GM12892 (cell line): ENCODE measurements at places on chromosomes 5 and 9.

GRCh38 chr5:174717826-174718455 is 6.4 kb upstream of the MSX2 start:
- no peak for DNase-seq

- DNase-seq = no peak
Observed at GRCh38 chr5:171946000-171946781, 60.2 kb downstream of the FBXW11 start.

DNA sequence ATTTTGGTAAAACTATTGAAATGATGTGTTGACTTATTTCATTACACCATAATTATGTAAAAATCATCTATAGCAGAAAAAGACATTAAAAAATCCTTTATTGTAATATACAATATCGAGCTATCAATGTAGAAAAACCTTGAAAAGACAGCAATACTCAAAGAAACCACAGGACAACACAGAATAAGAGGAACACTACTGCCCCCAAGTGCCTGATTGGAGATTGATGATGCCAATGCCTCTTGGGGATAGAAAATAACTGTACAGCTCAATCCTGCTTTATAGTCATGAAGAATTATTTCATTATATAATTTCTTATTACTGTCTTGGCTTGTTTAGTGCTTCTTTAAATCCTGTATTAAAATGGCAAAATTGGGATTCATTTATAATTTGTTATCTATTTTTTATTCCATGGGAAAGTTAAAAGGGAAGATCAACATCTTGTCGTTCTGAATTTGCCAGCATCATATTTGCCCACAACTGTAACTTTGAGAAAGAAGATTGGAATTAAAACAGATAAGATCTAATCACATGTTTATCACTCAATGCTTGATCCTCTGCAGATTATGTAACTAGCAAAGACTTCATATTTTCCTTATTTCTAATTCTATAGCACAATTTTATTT is 337.5 kb downstream of the CDH9 start:
- DNase-seq = no peak

DNA sequence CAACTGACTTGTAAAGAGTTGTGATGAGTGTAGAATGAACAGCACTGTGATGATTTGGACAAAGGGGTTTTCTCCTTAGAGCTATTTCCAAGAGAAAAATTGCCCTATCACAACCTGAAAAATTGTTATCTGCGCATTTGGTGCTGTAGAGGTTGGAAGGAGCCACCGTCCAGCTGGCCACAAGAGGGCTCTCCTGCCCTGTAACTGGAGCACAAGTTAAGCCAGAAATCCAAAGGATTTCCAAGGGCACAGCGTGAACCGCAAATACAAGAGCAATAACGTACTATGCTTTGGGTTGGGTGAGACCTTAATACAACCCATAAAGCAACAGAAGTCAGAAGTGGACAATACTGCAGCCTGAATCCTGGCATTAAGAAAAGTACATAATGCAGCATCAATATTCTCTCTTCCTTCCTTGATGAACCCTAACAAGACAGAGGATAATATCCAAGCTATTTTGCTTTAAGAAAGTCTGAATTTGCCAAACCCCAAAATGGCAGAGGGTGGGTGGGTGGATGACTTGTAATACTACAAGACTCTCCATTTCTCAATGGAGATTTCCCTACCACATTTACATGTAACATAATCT is 56.8 kb upstream of the SMIM32 start:
- DNase-seq = no peak

- DNase-seq = no peak
Observed at GRCh38 chr5:37557734-37558293, 178.7 kb downstream of the WDR70 start.

DNA sequence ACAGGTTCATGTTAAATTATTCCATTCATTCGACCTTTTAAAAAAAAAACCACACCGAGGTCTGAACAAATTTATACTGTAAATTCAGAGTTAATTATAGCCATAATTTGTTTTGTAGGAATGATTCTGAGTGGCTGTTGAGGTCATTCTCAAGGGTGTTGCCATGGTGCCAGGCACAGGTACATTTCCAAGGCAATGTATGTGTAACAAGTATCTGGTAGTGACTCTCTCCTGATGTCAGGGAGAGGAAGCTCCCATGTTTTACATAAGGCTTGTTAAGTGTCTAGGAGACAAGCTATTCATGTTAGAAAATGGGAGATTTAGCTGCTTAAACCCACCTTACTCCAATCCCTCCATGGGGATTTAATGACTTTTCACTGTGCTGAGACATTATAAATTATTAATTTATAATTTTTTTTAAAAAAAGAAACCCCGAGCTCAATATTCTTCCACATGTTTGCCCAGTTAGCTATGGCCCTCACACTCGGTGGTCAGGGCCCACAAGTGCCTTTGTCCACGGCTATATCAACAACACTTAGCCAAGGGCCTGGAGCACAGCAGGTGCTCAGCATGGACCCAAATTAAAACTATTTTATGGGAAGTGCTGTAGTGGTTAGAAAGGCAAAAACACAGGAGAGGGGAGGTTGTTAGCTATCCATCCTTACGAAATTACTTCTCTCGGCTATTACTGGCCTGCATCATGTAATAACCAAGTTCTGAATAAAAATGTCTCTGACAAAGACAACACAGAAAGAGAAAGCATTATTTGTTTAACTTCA is 154.6 kb upstream of the GNA14 start:
- DNase-seq = no peak

- DNase-seq = no peak
Observed at GRCh38 chr9:34403554-34404380, 27.1 kb upstream of the MYORG start.

DNA sequence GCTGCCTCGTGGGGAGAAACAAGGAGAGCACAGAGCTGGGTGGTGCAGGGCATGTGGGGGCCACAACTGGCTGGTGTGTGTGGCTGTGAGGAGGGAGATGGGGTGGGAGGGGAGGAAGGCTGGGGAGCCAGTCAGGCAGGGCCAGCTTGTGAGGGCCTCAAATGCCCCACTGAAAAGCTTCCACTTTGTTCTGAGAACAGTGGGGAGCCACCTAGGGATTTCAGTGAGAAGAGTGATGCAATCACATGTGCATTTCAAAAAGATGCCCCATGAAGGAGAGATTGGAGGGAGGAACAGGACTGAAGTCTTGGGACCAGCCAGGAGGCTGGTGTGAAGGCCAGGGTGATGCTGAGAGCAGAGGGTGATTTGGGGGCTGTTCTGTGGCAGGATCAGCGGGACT is 1.3 kb downstream of the OR13J1 start:
- DNase-seq = no peak
